ENCODE measurements at places on chromosomes 5 and 9. TPM values are rescaled to one million over a fixed set of nuclear protein-coding genes. Genes with fewer than 3 reads are reported as not detected.
A peak's percentile ranks its signal among the peaks of the same experiment; 100 is the strongest.

The CCL19 gene
- not detected for total RNA-seq

DNA sequence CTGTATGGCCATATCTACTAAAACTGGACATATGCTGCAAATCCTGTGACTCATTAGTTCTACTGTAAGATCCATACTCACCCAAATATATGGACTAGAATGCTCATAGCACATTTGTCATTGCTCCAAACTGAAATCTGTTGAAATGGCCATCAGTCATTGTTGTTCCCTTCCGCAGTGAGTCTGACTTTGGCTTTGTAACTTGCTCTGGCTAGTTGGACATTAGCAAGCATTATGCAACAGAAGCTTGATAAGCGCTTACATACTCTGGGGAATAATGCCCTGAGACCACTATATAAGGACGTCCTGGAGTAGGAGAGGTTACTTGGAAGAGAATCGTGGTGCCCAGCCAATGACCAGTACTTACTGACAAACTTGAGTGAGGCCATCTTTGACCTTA lies 9.0 kb downstream of the KIAA1958 start:
- DNase-seq = no peak
- peaks cover 7% of the 10 kb centered on the region for H3K4me1 ChIP-seq
- H3K27ac ChIP-seq = no peak overlapping the region
- no peak overlapping the region for H3K4me3 ChIP-seq
- no peaks in the 10 kb centered on the region for H3K27me3 ChIP-seq

- H3K4me1 ChIP-seq = no peaks in the 10 kb centered on the region
- H3K27ac ChIP-seq = no peak overlapping the region
- peak; percentile 90 for DNase-seq
- no peaks in the 10 kb centered on the region for H3K36me3 ChIP-seq
- no peaks in the 10 kb centered on the region for H3K27me3 ChIP-seq
- no peak overlapping the region for H3K4me3 ChIP-seq
These were observed 7.3 kb upstream of the ANXA6 start for GRCh38 chr5:151164687-151165392.

GRCh38 chr5:151451626-151452520 lies 4.5 kb downstream of the SLC36A1 start:
- peak; percentile 75 for DNase-seq
- no peak overlapping the region for H3K27ac ChIP-seq
- H3K4me1 ChIP-seq = peaks cover 32% of the 10 kb centered on the region
- no peaks in the 10 kb centered on the region for H3K27me3 ChIP-seq
- no peaks in the 10 kb centered on the region for H3K36me3 ChIP-seq
- H3K4me3 ChIP-seq = no peak overlapping the region

Data from PC-3 (cell line).